Activated B cell treated with CpG ODN at 0.5 μM for 24 hours (primary cell): ENCODE measurements at places on chromosomes 5 and 9.

DNA sequence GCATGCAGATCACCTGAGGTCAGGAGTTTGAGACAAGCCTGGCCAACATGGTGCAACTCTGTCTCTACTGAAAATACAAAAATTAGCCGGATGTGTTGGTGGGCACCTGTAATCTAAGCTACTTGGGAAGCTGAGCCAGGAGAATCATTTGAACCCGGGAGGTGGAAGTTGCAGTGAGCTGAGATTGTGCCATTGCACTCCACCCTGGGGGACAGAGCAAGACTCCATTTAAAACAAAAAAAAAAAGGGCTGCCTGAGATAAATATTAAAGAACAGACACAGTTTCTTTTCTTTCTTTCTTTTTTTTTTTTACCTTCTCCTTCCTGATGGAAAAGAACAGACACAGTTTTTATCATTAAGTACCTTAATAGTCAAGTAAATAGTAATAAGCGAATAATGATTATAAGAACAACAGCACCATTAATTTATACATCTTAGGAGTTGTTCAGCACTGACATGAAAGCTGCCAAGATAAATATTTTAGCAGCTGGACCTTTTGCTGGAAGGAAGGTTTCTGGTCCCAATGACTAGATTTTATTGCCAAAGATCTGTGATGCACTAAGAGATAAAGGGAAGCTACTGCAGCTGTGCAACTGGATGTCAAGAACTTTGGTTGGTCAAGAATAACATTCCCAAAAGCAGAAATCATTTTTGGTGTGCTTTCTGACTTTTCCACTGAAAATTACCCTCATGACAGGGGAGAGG, 7.0 kb downstream of the CENPP start:
- H3K4me3 ChIP-seq, result no peak overlapping the region
- H3K4me1 ChIP-seq, result no peaks in the 10 kb centered on the region
- H3K27me3 ChIP-seq, result no peaks in the 10 kb centered on the region
- H3K27ac ChIP-seq, result no peak overlapping the region
- no peak for DNase-seq
- H3K36me3 ChIP-seq, result peaks cover 10% of the 10 kb centered on the region

- no peak overlapping the region for H3K27ac ChIP-seq
- H3K4me1 ChIP-seq, result no peaks in the 10 kb centered on the region
- H3K27me3 ChIP-seq, result no peaks in the 10 kb centered on the region
- DNase-seq, result no peak
- H3K4me3 ChIP-seq, result no peak overlapping the region
Measured at GRCh38 chr9:121261107-121261460, 6.9 kb upstream of the GSN start.

- peaks cover 16% of the 10 kb centered on the region for H3K27me3 ChIP-seq
- no peaks in the 10 kb centered on the region for H3K4me1 ChIP-seq
- H3K4me3 ChIP-seq, result no peak overlapping the region
Measured at GRCh38 chr9:95373069-95373681, 55.7 kb upstream of the FANCC start.

GRCh38 chr5:38167562-38167996, 90.8 kb upstream of the EGFLAM start:
- no peaks in the 10 kb centered on the region for H3K36me3 ChIP-seq
- no peak overlapping the region for H3K4me3 ChIP-seq
- no peaks in the 10 kb centered on the region for H3K27me3 ChIP-seq
- H3K27ac ChIP-seq, result no peak overlapping the region

- H3K27me3 ChIP-seq, result peaks cover 8% of the 10 kb centered on the region
- no peak overlapping the region for H3K4me3 ChIP-seq
- no peak for DNase-seq
- no peaks in the 10 kb centered on the region for H3K36me3 ChIP-seq
- peaks cover 12% of the 10 kb centered on the region for H3K4me1 ChIP-seq
Measured at GRCh38 chr5:56080375-56081052, 85.8 kb upstream of the IL6ST start.

GRCh38 chr9:100352201-100352726, 478 bp downstream of the TEX10 start:
- peak overlapping the region; percentile 87 for H3K27ac ChIP-seq
- peaks cover 8% of the 10 kb centered on the region for H3K36me3 ChIP-seq
- no peak for DNase-seq
- peaks cover 65% of the 10 kb centered on the region for H3K4me1 ChIP-seq

DNA sequence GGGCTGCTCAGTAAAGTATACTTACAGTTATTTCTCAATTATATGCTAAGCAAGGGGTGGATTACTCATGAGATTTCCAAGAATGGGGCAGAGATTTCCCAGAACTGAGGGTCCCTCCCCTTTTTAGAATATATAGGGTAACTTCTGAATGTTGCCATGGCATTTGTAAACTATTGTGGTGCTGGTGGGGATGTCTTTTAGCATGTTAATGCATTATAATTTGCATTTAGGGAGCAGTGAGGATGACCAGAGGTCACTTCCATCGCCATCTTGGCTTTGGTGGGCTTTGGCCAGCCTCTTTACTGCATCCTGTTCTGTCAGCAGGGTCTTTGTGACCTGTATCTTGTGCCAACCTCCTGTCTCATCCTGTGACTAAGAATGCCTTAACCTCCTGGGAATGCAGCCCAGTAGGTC, 35.5 kb downstream of the TTC1 start:
- peaks cover 63% of the 10 kb centered on the region for H3K36me3 ChIP-seq
- DNase-seq, result no peak
- no peaks in the 10 kb centered on the region for H3K4me1 ChIP-seq

DNA sequence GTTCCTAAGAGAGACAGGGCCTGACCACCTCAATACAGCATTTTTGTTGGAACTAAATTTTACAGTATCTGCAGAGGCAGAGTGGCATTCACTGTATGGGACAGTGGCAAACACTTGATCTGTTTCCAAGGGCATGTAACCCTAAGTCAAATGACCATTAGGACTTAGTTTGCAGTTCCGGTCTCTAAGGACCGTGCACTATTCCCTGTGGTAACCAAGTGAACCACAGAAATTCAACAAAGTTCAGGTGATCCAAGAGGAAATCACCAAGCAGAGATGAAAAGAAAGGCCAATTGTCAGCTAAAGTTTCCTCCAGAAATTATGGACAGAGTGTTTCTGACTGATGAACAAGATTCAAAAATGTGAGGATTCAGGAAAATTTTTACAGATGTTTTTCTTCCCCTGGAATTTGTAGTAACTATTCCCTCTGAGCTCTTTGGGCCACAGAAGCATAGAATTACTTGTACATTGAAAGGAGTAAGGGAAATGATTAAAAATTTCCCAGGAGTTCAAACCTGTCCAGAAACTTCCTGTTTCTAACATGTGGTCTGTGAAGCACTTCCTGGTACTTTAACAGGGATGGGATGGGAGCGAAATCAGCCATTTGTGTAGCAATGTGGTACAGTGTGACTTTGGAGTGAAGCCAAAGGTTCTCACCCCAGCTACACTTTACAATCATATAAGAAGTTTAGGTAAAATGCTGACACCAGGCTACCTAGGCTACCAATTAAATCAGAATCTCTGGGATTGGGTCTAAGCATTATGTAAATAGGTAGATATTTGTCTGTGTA, 266.1 kb upstream of the MAP3K1 start:
- H3K4me3 ChIP-seq, result no peak overlapping the region
- no peaks in the 10 kb centered on the region for H3K27me3 ChIP-seq
- no peak for DNase-seq
- no peaks in the 10 kb centered on the region for H3K36me3 ChIP-seq
- peaks cover 4% of the 10 kb centered on the region for H3K4me1 ChIP-seq

GRCh38 chr5:135541807-135542502, 6.2 kb upstream of the NEUROG1 start:
- H3K27ac ChIP-seq, result no peak overlapping the region
- H3K27me3 ChIP-seq, result peaks cover 85% of the 10 kb centered on the region
- no peaks in the 10 kb centered on the region for H3K36me3 ChIP-seq
- no peak overlapping the region for H3K4me3 ChIP-seq

GRCh38 chr5:38168029-38168428, 90.3 kb upstream of the EGFLAM start:
- DNase-seq, result no peak
- no peaks in the 10 kb centered on the region for H3K36me3 ChIP-seq
- H3K4me1 ChIP-seq, result no peaks in the 10 kb centered on the region
- no peak overlapping the region for H3K27ac ChIP-seq

- no peak overlapping the region for H3K27ac ChIP-seq
- DNase-seq, result no peak
- H3K4me3 ChIP-seq, result no peak overlapping the region
- H3K27me3 ChIP-seq, result peaks cover 32% of the 10 kb centered on the region
- peaks cover 17% of the 10 kb centered on the region for H3K4me1 ChIP-seq
- H3K36me3 ChIP-seq, result no peaks in the 10 kb centered on the region
Measured at GRCh38 chr5:1647580-1647979, 123.8 kb upstream of the LPCAT1 start.

- H3K27me3 ChIP-seq, result no peaks in the 10 kb centered on the region
- peak within 1 kb of the TSS; percentile 92 for H3K27ac ChIP-seq
- DNase-seq, result peak; percentile 85
- peak within 1 kb of the TSS; percentile 94 for H3K4me3 ChIP-seq
- H3K36me3 ChIP-seq, result peaks cover 29% of the 10 kb centered on the region
Measured at GRCh38 chr9:128191406-128192046, at the start of gene CIZ1. CIZ1 (minus strand) TSS chr9:128191572; CDS start chr9:128190857, 715 bp downstream.

DNA sequence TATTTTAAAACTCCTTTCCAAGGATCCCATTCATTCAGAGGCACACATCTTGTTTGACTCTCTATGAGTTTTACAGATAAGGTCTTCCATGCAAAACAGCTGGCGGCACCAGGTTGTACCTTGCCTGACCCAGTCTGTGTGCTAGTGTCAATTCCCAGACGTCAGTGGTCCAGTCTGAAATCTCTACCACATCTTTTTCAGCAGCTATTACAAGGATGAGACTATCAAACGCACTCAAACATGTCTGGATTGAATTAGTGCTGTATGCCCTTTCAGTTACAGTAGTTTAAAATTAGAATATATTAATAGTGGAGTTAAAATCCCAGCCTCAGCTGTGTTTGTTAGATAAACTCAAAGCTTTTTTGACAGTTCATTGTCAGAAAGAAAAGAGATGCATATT, 11.7 kb downstream of the CDC14B start:
- no peaks in the 10 kb centered on the region for H3K4me1 ChIP-seq
- H3K36me3 ChIP-seq, result no peaks in the 10 kb centered on the region
- no peak overlapping the region for H3K27ac ChIP-seq
- no peak for DNase-seq
- peaks cover 20% of the 10 kb centered on the region for H3K27me3 ChIP-seq
- H3K4me3 ChIP-seq, result no peak overlapping the region

- H3K27me3 ChIP-seq, result no peaks in the 10 kb centered on the region
- DNase-seq, result no peak
- H3K27ac ChIP-seq, result no peak overlapping the region
- H3K4me1 ChIP-seq, result no peaks in the 10 kb centered on the region
- no peak overlapping the region for H3K4me3 ChIP-seq
Measured at GRCh38 chr5:83323557-83324180, 147.9 kb upstream of the VCAN start.

GRCh38 chr5:172647352-172648012, 6.4 kb downstream of the NEURL1B start:
- no peak overlapping the region for H3K27ac ChIP-seq
- H3K4me3 ChIP-seq, result no peak overlapping the region
- no peaks in the 10 kb centered on the region for H3K36me3 ChIP-seq
- no peak for DNase-seq
- peaks cover 28% of the 10 kb centered on the region for H3K27me3 ChIP-seq

DNA sequence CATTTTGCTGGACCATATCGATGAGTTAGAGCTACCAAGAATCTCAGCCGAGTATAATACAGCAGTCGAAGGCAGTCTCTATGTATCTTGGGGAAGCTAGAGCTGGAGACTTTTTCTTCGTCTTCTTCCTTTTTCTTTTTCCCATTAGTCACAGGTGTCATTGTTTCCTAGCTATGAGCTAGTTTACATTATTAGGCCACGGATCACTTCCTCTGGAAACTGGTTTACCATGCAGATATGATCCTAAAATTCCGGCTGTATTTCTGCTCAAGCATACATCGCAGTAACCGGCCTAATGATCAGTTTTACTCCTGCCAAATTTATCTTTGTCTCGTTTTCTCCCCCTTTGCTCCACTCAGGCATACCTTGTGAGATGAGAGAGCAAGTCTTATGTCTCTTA, 312.8 kb downstream of the ARHGAP26 start:
- H3K4me1 ChIP-seq, result no peaks in the 10 kb centered on the region
- no peak overlapping the region for H3K27ac ChIP-seq
- peaks cover 2% of the 10 kb centered on the region for H3K36me3 ChIP-seq
- H3K27me3 ChIP-seq, result no peaks in the 10 kb centered on the region
- no peak for DNase-seq

DNA sequence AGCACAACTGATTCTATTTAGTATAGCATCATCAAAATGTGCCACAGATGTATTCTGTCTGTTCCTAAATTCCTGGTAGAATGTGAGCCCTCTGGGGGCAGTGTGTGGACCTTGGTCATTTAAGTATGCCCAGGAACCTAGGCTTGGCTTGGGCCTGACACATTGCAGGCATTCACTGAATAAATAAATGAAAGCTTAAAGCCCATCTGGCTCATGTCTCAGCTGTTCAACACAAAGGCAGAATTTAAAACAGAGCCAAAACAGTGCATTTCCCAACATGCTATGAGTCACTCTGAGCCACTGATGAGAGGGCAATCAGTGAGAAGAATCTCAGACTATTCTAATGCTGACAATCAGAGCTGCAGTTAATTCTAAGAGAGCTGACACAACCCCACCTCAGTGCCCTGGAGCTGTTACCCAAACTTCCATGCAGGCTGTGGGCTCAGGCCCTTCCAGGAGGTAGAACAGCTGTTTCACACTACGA, 8.1 kb downstream of the FAM193B start:
- no peaks in the 10 kb centered on the region for H3K27me3 ChIP-seq
- H3K36me3 ChIP-seq, result peaks cover 31% of the 10 kb centered on the region
- no peak overlapping the region for H3K27ac ChIP-seq
- H3K4me1 ChIP-seq, result peaks cover 8% of the 10 kb centered on the region

DNA sequence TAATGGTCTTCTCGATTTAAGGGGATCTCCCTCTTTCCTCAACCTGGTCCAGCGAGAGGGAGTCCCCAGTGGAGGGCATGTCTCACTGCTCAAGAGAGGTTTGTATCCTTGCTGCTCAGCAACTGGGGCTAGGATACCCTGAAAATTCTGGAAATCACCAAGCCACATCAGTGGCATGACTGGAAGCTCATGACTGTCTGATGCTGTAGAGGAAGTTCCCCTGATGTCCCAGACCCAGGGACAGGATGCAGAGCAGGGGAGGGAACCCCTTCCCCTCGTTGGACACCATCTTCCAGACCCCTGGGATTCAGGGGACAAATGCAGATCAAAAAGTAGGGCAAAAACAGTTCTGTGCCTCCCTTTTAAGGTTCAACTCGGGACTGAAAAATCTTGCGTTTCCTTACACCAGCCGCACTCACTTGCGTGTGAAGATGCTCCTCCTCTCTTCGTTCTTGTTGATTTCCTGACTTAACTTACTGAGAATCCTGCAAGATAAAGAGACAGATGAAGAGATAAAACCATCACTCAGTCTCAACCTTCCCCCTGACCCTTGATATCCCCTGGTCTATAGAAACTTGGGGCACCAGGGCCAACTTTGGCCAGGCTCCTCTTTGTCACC, 22.1 kb downstream of the LCP2 start:
- H3K36me3 ChIP-seq, result no peaks in the 10 kb centered on the region
- H3K27me3 ChIP-seq, result no peaks in the 10 kb centered on the region
- H3K27ac ChIP-seq, result peak overlapping the region; percentile 41
